Dorsolateral prefrontal cortex (tissue), 122 donors: ENCODE measurements at places on chromosomes 2 and 18.

DNA sequence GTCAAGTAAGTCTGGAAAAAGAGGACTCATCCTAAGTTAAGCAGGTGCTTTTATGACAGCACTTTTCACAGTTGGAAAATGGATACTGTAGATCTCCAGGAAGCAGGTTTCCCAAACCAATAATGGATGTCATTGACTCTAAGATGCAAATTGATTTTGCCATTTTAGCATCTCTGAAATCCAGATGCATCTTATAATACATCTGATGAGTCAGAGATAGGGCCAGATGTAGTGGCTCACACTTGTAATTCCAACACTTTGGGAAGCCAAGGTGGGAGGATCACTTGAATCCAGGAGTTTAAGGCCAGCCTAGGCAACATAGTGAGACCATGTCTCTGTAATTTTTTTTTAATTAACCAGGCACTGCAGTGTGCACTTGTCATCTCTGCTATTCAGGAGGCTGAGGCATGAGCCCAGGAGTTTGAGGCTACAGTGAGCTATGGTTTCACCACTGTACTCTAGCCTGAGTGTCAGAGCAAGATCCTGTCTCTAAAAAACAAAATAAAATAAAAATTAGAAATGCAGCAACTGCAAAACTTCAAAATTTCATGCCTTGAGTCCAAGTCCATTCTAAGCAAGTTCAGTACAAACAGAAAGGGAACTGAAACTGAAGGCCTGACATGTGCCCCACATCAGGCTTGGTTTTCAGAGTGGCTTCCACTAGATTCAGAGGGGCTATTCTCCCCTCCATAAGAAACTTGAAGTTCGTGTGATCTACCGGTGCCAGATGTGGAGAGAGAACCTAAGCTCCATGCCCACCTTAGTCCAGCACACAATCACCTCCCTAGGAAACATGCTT, 267.8 kb upstream of the NCKAP5 start:
- DNase-seq: no peak

DNA sequence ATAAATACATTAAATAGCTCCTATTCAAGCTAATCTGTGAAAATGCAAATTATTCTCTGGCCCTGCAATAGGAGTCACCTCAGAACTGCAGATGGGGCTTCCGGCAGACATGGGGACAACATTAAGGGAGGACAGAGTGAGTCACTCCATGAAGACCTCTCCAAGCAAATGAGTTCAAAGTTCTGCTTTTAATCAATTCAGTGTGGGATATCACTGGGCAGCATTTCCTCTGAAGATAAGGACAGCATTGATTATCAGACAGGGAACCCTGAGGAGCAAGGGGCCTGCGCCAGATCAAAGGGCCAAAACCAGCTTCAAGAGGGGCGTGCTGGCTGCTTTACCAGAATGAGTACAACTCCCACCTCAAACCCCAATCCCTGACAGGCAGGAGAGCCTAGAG, 356.9 kb upstream of the KLHL29 start:
- no peak for DNase-seq

DNA sequence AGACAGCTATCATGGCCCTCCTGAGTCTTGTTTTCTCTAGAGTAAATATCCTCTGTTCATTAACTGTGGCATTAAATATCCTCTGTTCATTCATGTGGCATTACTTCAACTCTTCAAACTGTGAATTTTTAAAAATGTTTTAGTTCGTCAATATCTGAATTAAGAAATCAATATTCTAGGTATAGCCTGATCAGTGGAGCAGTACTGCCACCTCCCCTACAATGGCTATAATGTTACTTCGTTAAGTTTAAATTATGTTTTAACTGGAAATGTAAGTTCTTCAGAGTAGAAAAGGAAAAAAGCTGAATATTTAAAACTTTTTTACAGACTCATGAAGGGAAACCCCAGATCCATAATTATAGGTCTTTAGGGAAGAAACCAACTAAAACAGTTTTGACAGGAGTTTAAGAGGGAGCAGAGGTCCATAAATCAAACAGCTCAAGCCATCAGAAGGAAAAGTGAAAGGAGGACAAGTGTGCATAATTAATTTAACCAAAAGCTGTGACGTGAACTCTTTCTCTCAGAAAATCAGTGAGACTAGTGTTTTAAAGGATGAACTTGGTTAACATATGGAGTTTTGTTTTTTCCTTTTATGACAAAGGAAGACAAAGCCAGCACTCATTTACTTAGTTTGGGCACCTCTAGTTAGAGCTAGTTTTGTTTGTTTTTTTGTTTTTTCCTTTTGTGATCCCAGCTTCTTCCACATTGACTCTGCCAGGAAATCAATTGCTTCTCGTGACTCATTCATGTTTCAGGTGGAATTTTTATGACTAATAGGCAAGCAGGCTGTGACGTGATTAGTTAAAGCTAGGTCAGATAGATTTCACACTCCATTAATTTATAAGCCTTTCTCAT, 44.9 kb downstream of the RBBP8 start:
- DNase-seq: no peak

- DNase-seq: no peak
Measured at GRCh38 chr2:149989447-149990063, 402.0 kb upstream of the MMADHC start.

DNA sequence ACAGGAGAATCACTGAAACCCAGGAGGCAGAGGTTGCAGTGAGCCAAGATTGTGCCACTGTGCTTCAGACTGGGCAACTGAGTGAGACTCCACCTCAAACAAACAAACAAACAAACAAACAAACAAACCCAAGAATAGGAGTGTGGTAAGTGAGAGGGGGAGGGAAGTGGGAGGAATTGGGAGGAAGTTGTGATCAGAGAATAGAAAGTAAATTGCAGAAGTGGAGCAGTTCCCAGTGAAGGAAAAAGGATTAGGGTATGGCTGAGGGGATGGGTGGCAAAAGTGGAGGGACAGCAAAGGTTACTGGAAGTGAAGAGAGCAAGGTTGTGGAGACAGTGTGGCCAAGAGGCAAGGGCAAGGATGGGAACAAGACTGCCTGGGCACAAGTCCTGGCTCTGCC, 41.1 kb upstream of the C1GALT1C1L start:
- no peak for DNase-seq

- DNase-seq: no peak
Measured at GRCh38 chr18:22728016-22728415, 205.1 kb upstream of the RBBP8 start.

GRCh38 chr2:54949431-54949830, 100.8 kb downstream of the RTN4 start:
- no peak for DNase-seq

- DNase-seq: no peak
Measured at GRCh38 chr2:224711859-224712665, 4.1 kb downstream of the CCDC195 start.

DNA sequence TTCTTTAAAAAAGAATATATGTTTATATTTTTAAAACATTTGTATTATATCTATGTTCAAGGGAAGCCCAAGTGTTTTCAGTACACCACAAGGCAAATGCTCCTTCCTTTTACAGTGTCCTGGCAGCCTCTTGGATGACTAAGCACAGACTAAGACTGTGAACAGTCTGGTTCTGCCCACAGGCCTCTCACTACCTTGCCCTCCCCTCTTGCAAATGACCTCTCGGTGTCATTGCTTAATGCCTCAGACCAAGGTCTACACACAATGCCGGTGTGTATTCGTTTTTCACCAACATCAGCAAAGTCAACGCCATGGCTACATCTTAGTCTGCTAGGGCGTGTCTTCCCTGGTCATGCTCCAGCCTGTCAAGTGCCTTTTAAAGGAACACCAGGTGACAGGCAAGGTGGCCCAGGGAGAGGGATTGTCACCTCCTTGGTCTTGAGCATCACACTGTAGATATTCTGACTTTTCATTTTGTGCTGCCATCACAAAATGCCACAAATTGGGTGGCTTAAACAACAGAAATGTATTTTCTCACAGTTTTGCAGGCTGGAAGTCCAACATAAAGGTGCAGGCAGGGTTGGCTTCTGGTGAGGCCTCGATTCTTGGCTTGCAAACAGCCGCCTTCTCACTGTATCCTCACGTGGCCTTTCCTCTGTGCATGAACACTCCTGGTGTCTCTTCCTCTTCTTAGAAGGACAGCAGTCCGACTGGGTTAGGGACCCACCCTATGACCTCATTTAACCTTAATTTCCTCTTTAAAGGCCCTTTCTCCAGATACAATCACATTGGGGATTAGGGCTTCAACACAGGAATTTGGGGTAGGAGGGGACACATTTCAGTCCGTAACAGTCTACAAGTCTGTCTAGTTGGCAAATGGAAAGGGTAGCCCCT, 266.5 kb downstream of the KLHL29 start:
- no peak for DNase-seq

GRCh38 chr2:62808554-62808953, 103.0 kb downstream of the EHBP1 start:
- no peak for DNase-seq

GRCh38 chr2:26651470-26651771, 10.3 kb upstream of the CIB4 start:
- no peak for DNase-seq

GRCh38 chr18:33517950-33518349, 60.1 kb upstream of the ASXL3 start:
- DNase-seq: no peak

DNA sequence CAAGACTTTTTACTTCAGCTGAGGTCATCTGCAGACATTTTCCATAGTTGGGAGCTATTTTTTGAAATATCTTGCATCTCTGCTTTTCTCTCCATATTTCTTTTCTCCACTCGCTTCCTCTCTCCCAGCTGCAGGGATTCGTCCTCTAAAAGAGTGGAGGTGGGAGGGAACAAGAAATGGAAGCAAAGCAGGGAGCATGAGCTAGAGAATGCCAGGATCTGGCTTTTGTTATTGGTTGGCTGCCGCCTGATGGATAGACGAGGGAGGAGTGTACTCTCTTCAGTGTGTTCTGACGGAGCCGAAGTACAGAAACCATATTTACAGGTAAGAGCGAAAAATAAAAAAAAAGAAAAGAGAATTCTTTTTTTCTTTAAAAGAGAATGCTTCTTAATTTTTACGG, at the start of gene CSRNP3:
TSS of gene CSRNP3 (plus strand) at position 282 of the 400 bp plus-strand sequence. CDS start 125,368 bp downstream, outside the sequence.
- peak; percentile 77 for DNase-seq

GRCh38 chr2:37219046-37219445, 12.3 kb downstream of the CEBPZ start:
- DNase-seq: no peak

- DNase-seq: no peak
Measured at GRCh38 chr18:58911241-58911640, 46.6 kb downstream of the ZNF532 start.

- DNase-seq: no peak
Measured at GRCh38 chr18:36493349-36494159, 196.0 kb downstream of the FHOD3 start.

DNA sequence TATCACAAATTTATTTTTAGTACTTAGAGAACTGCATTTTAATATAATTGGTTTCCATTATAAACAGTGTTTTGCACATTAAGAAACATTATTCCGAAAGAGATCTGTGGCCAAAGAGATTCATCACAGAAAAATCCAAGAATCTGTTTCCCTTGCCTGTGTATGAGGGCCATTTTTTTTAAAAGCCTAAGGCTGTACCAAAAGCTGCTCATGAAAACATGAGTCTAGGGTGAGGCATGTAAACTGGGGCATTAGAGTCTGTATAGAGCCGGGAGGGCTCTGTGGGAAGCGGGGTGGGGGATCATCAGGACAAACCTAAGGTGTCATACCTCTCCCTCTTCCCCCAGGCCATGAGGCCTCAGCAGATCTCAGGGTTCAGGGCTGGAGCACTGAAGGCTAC, 223.8 kb downstream of the FBXO15 start:
- no peak for DNase-seq

DNA sequence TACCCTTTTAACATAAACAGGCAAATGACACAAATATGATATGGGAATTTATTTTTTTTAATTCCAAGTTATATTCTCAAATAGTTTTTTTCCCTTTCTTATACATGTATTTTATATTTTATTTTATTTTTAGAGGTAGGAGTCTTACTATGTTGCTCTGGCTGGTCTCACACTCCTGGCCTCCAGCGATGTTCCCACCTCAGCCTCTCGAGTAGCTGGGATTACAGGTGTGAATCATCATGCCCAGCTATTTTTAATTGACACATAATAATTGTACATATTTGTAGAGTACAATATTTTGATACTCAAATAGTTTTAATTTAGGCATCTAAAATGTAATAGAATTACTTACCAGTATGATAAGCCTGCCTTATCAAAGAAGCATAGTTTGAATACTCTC, 12.2 kb downstream of the BAZ2B start:
- DNase-seq: no peak

DNA sequence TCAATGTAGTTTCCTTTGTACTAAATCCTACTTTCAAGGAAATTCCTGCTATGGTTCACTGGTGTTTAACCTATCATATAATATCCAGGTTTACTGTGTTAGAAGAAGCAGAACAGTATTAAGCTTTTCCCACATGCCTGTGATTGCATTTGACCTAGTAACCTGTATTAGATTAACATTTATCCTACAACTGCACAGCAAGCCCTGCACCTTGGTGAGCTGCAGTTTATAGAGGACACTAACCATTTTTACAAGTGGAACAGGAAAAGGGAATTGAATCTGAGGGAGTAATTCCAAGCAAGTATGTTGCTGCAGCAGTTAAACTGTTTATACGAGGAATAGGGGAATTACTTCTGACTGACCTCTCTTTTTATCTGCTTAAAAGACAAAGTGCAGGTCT, 328.6 kb downstream of the ETAA1 start:
- DNase-seq: no peak

DNA sequence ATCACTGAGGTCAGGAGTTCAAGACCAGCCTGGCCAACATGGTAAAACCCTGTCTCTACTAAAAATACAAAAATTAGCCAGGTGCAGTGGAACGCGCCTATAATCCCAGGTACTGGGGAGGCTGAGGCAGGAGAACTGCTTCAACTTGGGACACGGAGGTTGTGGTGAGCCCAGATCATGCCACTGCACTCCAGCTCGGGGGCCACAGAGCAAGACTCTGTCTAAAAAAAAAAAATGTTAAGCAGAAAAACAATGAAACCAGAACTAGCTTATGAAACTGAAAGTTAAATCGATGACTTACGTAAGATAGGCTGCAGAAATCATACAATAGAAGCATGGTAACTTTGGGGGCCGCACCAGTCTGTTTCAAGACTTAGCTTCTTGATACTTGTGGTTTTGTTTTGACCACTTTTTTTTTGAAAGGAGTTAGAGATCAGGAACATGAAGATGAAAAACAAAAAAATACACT, 6.2 kb upstream of the GPR155 start:
- DNase-seq: no peak

- DNase-seq: no peak
Measured at GRCh38 chr2:215624423-215624829, 188.6 kb upstream of the FN1 start.

GRCh38 chr2:22902180-22902550, 482.8 kb upstream of the KLHL29 start:
- DNase-seq: no peak

DNA sequence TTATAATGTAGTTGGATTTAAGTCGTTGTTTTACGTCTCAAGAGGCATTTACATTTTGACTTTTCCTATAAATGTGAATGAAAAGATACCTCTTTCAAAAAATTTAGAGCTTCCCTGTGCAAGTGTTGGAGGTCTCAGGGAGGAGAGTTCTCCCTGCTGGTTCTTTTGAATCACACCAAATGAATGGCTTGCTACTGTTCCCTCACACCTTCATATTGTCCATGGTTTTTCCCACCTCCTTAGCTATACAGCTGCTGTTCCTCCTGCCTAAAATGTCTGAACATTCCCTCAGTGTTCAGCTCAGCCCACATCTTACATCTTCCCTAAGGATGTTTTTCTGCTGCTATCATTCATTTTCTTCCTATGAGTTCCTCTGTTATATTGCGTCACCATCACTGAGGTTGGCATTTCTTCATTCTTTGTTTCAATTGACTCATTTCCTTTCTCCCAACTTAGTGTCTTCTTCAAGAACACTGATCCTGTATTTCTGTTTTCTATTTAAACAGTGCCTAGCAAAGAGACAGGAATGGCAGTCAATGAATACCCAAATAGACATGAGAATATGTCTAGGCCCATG, 46.0 kb downstream of the COX7A2L start:
- DNase-seq: no peak
